Lung (tissue), 17 donors: ENCODE measurements at places on chromosomes 11 and 22. TPM values are rescaled to one million over a fixed set of nuclear protein-coding genes. Genes with fewer than 3 reads are reported as not detected.

TCN1 gene
- polyA plus RNA-seq: 4.9 TPM

MFRP gene
- polyA plus RNA-seq: not detected

DNA sequence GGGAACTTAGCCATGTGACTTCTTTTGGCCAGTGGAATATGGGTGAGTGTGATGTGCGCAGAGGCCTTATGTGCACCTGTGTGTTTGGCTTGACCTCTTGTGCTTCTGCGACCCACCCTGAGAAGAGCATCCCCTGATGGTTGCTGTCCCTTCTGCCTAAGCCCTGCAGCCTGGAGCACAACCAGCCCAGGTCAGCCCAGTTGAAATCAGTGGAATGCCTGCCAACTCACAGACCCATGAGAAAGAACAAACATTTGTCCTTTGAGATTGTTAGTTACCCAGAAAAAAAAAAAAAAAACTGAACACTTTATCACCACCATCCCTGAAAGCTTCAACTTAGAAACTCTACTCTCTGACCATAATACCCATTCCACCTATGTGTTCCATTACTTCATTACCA, 38.5 kb downstream of the PAMR1 start:
- no peak for DNase-seq

DNA sequence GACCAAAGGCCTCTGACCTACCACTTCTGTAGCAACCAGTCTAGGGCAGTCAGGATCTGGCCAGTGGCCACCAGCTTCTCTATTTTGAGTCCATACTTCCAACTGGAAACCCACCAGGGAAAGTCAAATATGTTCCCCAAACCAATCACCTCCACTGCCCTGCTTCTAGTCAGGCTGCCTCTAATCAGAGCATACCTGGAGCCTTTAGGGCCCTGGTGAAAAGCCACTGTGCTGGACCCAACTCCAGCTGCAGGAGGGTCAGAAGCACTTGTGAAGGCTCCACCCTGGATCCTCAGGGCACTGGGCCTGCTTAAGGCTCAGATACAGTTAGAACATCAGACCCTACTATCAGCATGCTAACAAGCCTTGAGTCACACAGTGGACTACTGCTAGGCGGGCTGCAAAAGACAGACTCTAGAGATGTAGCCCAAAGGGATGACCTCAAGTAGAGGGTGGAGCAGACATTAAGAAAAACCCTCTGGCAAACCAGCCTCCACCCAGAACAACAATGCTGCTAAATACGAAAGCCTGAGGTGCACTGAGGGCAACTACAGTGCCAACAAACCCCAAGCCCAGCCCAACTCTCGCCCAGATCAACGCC, 69.2 kb downstream of the DGCR2 start:
- no peak for DNase-seq

GRCh38 chr11:122098261-122098980, 17.6 kb downstream of the BLID start:
- no peak for DNase-seq

GRCh38 chr11:113831314-113831713, 44.1 kb downstream of the USP28 start:
- no peak for DNase-seq

GRCh38 chr11:70109006-70109405, 30.9 kb downstream of the ANO1 start:
- no peak for DNase-seq

GRCh38 chr11:1389103-1389931, 417 bp upstream of the BRSK2 start:
- DNase-seq: peak; percentile 97
